Hindlimb muscle (tissue), 1 donor: ENCODE measurements at places on chromosomes 7 and 10. TPM values are rescaled to one million over a fixed set of nuclear protein-coding genes. Genes with fewer than 3 reads are reported as not detected.

LMOD2 gene
- polyA plus RNA-seq, result 138 TPM

NUTM2E gene
- polyA plus RNA-seq, result 0.67 TPM

MKRN1 gene
- 77.3 TPM for polyA plus RNA-seq

NCF1 gene
- 1.6 TPM for polyA plus RNA-seq

SLC16A9 gene
- polyA plus RNA-seq, result 2.2 TPM

RPP38 gene
- polyA plus RNA-seq, result 15.3 TPM

GTPBP4 gene
- 44.6 TPM for polyA plus RNA-seq

PPIF gene
- polyA plus RNA-seq, result 21.5 TPM

ARMC3 gene
- polyA plus RNA-seq, result not detected

MEST gene
- polyA plus RNA-seq, result 724 TPM

C10orf90 gene
- polyA plus RNA-seq, result 0.49 TPM

SORBS1 gene
- 72.6 TPM for polyA plus RNA-seq

AGAP6 gene
- polyA plus RNA-seq, result 16.7 TPM

MPP7 gene
- polyA plus RNA-seq, result 2.3 TPM

UNCX gene
- not detected for polyA plus RNA-seq

SPDYE2 gene
- polyA plus RNA-seq, result 14.8 TPM

ANKRD61 gene
- polyA plus RNA-seq, result 1.7 TPM

PSD gene
- 4.9 TPM for polyA plus RNA-seq

PTPRN2 gene
- polyA plus RNA-seq, result 2.0 TPM

OR2A7 gene
- polyA plus RNA-seq, result 1.1 TPM

OLAH gene
- polyA plus RNA-seq, result not detected

TAS2R41 gene
- polyA plus RNA-seq, result not detected

PRSS37 gene
- polyA plus RNA-seq, result 0.28 TPM

CABCOCO1 gene
- polyA plus RNA-seq, result 0.53 TPM

NXPH1 gene
- not detected for polyA plus RNA-seq

KCNIP2 gene
- polyA plus RNA-seq, result 6.0 TPM

UNC5B gene
- polyA plus RNA-seq, result 11.6 TPM

FANK1 gene
- polyA plus RNA-seq, result 0.56 TPM

GDF2 gene
- not detected for polyA plus RNA-seq

ETV1 gene
- polyA plus RNA-seq, result 11.0 TPM

OR2A12 gene
- not detected for polyA plus RNA-seq

PDE6C gene
- polyA plus RNA-seq, result 0.75 TPM

FAM13C gene
- polyA plus RNA-seq, result 31.2 TPM

CPN1 gene
- polyA plus RNA-seq, result not detected

FRAT1 gene
- polyA plus RNA-seq, result 1.8 TPM

MAT1A gene
- not detected for polyA plus RNA-seq
